ENCODE measurements at places on chromosomes 13 and 19.

DNA sequence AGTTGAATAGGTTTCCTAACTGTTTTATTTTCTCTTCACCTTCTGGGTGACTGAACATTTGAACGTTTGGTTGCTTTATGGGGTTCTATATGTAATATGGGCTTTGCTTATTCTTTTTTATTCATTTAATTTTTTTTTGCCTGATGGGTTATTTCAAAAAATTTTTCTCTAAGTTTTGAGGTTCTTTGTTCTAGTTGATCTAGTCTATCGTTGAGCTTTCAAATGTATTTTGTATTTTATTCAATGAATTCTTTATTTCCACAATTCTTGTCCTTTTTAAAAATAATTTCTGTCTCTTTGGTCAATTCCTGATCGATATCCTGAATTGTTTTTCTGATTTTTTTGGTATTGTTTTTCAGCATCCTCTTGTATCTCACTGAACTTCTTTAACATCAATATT is 239.5 kb upstream of the PCDH9 start:
- no peak for DNase-seq

- DNase-seq, result no peak
These were observed 16.5 kb upstream of the ERCC1 start for GRCh38 chr19:45440259-45440638.

DNA sequence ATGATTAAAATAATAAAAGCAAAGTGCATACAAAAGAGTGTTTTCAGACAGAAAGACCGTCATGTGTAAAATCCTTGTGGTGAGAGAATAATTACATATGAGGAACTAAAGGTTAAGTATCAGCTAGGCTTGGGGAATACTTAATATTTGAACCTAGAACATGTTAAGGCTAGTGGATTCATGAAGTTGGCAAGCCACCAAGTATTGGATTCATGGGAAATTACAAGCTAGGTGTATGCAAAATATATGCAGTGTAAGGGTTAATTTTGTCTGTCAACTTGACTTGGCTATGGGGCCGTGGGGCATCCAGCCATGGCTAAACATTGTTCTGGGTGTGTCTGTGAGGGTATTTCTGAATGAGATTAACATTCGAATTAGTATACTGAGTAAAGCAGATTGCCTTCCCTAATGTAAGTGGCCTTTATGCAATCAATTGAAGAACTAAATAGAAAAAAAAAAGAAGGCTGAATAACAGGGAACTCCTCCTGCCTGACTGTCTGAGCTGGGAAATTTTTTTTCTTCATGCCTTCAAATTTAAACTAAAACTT is 533.5 kb upstream of the KLF12 start:
- DNase-seq, result no peak

- DNase-seq, result no peak
These were observed 5.8 kb downstream of the CEBPG start for GRCh38 chr19:33379151-33379829.

DNA sequence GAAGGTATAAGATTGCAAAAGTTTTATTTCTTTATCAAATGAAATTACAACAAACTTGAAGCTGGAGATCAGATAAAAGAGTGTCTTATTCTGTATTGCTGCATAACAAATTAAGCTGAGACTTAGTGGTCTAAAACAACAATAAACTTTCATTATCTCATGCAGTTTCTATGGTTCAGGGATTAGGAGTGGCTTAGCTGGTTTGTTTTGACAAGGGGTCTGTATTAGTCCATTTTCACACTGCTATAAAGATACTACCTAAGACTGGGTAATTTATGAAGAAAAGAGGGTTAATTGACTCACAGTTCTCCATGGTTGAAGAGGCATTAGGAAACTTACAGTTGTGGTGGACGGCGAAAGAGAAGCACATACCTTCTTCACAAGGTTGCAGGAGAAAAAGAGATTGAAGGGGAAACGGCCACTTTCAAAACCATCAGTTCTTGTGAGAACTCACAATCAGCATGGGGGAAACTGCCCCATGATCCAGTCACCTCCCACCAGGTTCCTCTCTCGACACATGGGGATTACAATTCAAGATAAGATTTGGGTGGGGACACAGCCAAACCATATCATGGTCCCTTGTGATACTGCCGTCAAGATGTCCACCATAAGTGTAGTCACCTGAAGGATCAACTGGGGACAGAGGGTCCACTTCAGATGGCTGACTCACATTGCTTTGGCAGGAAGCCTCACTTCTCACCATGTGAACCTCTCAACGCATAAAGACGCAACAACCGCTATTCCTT is 97.8 kb downstream of the RNF17 start:
- no peak for DNase-seq

GRCh38 chr13:44927968-44928367 is 61.3 kb downstream of the NUFIP1 start:
- DNase-seq, result no peak

DNA sequence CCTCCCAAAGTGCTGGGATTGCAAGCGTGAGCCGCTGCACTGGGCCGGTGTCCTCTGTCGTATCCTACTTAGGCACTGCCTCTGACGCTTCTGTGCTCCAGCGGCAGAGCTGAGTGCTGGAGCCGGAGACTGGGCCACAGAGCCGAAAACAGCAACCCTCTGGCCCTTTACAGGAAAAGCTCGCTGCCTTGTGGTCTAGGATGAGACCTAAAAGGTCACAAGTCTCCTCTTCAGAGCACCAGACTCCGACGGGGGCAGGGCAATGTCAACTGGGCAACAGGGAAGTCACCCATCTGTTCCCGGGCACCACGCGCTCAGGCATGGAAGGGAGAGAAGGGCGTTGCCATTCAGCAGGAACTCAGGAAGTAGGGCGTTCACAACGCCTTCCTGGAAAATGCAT is 91.7 kb downstream of the GADD45B start:
- no peak for DNase-seq

DNA sequence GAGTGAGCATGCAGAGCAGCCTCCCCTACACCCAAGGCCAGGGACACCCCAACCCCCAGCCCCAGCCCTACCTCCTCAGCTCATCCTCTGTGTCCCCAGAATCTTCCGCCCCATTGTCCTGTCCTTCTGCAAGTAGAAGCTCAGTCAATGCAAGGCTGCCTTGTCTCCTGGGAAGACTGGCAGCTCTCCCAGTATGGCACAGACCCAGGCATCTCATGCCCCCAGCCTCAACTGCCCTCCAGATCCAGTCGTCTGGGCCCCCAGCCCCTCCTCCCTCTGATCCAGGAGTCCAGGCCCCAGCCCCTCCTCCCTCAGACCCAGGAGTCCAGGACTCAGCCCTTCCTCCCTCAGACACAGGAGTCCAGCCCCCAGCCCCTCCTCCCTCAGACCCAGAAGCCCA is 13.0 kb downstream of the ZNF575 start:
- DNase-seq, result no peak

DNA sequence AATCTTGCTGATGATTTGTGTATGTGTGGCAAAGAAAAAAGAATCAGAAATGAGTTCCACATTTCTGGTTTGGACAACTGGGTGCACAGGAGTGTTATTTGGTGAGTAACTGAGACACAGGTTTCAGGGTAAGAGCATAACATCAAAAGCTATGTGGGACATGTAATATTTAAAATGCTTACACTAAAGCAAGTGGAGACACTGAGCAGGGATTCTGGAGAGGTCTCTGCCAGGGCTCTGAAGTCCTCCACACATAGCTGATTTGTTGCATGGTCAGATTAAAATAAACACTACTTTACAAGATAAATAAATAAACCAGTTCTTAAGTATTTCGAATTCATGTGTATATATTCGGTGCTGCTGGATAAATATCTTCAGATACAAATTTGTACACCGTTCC is 16.3 kb upstream of the PEG3 start:
- DNase-seq, result no peak

DNA sequence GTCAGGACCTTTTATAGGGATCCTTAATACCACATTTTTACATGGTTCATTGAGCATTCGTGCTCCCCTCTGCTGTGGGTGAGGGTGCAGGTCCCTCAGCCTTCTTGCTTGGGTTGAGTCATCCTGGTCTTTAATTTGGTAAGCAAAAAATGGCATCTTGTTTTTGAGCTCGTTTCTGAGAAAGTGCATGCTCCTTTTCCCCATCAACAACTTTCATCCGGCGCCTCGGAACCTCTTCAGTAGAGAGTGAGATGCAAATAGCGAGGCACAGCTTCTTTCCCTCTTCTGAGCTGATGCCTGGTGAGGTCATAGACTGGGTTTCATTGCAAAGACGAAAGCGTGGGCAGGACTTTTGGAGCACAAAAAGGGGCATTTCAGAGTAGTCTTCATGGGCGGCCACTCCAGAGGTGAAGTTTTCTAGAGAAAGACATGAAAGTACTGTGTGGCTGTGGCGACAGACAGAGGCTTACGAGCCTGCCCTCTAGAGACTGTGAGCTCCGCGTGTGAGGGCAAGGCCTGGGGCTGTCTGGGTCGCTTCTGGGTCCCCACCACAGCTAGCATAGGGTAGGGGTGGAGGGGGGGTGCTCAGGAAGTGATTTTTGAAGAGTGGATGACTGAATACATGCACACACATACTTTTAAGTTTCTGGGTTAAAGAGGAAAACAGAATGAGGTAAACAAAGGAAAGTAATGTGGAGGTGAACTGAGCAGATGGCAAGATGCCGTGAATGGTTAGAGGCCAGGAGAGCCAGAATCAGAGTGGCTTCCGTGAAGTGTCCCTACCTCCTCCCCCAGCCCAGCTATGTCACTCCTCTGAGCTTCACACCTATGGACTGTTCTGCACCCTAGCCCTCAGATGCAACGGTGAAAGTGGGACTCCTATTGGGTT is 44.3 kb downstream of the BBC3 start:
- DNase-seq, result no peak

GRCh38 chr19:28889941-28890670 is 322.8 kb downstream of the UQCRFS1 start:
- DNase-seq, result no peak

DNA sequence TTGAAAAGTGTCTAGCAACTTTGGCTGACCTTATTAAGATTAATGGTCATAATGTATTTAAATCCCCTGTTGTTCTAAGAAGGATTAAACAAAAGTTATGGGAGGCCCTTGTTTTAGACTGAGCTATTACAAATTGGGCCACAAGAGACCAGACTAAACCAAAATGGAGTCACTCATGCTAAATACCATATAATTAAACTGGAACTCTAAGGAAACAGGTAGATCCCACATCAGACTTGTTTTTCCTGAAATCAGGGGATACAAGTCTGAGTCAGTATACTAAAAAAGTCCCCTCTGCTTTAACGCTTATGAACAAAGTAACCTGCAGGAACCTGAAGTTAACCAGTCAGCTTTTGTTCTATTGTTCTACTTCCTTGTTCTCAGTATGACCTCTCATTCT is 305.9 kb upstream of the SGCG start:
- no peak for DNase-seq

- no peak for DNase-seq
These were observed 2.7 kb downstream of the PNMA8C start for GRCh38 chr19:46426035-46426505.

Measured in MM.1S (cell line).